ENCODE measurements at places on chromosomes 3 and 15.

DNA sequence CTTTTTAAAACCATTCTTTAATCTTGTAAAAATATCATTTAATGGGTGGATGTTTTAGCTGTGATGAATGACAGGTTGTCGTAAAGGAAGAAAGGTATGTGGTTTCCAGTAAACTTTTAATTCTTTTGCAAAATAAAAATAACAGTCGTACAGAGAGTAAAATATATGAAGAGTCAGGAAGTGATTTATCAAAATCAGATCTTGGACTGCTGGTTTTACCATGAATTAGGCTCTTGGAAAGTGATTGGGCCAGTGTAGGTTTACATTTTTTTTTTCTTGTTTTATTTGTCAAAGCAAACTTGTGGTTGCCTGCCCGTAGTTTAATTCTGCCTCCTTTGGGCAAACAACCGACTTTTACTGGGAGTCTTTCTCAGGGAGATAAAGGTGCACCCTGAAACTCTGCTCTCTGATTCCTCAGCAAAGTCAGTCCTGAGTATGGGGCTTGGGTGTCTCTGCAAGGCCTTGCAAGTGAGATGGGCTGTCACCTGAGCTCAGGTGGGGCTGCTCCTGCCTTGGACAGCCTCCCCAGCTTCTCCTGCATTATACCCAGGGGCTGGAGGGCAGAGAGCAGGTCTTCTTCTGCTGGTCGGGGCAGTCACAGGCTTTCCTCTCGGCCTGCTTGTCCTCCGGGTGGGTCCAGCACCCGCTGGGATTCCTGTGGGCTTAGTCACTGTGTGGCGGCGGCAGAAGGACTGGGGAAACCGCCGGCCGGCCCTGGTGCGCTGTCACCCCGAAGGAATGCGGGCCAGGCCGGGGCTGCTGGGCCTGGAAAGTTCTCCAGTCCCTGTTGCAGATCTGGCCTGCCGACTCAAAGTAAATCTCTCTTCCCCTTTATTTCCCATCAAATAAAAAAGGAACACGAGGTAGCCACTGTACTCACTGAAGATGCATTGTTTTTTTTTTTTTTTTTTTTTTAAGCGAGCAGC, 79.0 kb downstream of the IGF1R start:
- peak; percentile 91 for DNase-seq

- DNase-seq: no peak
Observed at GRCh38 chr15:45094358-45094730, 19.6 kb downstream of the DUOX2 start.

GRCh38 chr3:178283561-178283960, 252.7 kb upstream of the KCNMB2 start:
- DNase-seq: no peak

- no peak for DNase-seq
Observed at GRCh38 chr3:57127891-57128518, 37.1 kb downstream of the IL17RD start.

GRCh38 chr3:167754049-167754448, 18.5 kb downstream of the SERPINI1 start:
- no peak for DNase-seq

DNA sequence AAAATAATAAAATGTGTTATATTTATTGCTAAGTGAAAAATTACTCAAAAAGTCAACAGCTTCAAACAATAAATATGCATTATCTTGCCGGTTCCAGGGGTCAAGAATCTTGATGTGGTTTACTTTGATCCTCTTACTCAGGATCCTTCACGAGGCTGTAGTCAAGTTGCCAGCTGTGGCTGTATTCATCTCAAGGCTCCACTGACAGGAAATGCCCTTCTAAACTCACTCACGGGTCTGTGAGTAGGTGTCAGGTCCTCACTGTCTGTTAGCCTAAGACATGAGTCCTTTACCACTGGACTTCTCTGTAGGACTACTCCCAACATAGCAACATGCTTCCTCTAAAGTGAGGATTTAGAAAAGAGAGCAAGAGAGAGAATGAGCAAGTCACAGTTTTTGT, 983.0 kb downstream of the SI start:
- DNase-seq: no peak

GRCh38 chr3:13782501-13782900, 97.4 kb downstream of the WNT7A start:
- DNase-seq: no peak

Data from RKO (cell line).